Cortex of kidney (tissue), 1 donor: ENCODE measurements at places on chromosomes 11 and 22.

- DNase-seq: no peak
Observed at GRCh38 chr11:122404571-122404970, 251.0 kb upstream of the UBASH3B start.

DNA sequence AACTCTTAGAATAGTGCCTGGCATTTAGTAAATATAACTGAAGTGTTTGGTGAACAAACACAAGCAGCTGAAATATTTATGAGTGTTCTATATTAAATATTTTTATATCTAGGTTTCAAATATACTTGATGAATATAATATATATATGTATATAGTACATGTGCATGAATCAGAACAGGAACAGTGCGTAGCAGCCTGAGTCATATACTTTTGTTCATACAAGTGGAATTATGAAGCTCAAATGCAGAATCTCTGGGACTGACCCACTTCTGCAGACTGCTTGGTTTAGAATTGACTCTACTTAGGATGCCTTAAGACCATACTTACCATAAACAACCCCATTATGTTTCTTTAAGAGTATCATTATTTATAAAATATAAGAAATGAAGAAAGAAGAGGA lies 997.8 kb upstream of the RAG2 start:
- no peak for DNase-seq

- DNase-seq: no peak
Observed at GRCh38 chr11:285021-285893, 3.7 kb upstream of the PGGHG start.

- no peak for DNase-seq
Observed at GRCh38 chr11:3338569-3339339, 40.2 kb downstream of the ZNF195 start.

- DNase-seq: no peak
Observed at GRCh38 chr11:66082946-66083698, 13.1 kb downstream of the PACS1 start.

- DNase-seq: no peak
Observed at GRCh38 chr22:23431337-23432072, 148.6 kb downstream of the IGLL1 start.

GRCh38 chr11:125179895-125180294 lies 15.3 kb downstream of the PKNOX2 start:
- DNase-seq: no peak

DNA sequence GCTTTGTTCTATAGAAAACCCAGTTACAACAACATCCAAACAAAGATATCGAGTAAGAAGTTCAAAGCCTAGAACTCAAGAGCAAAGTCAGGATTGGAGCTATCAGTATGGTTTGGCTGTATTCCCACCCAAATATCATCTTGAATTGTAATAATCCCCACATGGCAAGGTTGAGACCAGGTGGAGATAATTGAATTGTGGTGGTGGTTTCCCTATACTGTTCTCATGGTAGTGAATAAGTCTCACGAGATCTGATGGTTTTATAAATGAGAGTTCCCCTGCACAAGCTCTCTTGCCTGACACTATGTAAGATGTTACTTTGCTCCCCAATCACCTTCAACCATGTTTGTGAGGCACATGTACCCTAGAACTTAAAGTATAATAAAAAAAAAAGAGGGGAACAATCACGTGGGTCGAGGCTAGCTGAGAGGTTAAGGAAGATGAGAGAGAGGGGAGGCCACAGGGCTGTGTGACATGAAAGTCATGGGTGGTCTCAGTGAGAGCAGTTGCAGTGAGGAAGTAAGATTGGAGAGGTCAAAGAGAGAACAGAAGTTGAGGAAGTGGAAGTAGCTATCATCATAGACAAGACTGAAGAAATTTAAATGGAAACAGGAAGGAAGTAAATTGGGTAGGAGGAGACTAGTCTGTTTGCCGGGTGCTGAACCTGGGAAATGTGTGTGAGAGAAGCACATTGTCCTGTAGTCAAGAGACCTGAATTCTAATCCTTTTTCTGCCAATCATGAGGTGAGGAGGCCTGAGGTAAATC lies 80.1 kb upstream of the CD44 start:
- no peak for DNase-seq

GRCh38 chr22:23079814-23080521 lies 9.6 kb downstream of the GNAZ start:
- DNase-seq: no peak

- DNase-seq: no peak
Observed at GRCh38 chr11:1161410-1162137, 3.8 kb downstream of the MUC5AC start.

DNA sequence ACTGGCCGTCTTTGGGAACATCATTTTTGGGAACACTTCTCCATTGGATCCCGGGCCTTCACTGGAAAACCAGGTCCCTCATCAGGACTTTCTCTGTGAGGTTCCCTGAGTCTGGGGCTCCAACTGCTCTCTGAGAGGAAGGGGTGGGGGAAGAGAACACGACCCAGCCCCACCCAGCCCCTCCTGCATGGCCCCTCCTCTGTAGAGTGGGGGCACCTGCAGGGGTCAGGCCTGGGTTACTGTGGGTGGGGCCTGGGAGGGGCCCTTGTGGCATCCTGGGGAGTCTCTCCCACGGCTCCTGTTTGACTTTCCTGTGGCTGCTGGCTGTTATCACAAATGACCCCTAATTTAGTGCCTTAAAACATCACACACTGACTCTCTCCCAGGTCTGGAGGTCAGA lies 36.3 kb downstream of the IGLL5 start:
- DNase-seq: no peak

- no peak for DNase-seq
Observed at GRCh38 chr11:109945626-109946321, 147.4 kb upstream of the ZC3H12C start.

DNA sequence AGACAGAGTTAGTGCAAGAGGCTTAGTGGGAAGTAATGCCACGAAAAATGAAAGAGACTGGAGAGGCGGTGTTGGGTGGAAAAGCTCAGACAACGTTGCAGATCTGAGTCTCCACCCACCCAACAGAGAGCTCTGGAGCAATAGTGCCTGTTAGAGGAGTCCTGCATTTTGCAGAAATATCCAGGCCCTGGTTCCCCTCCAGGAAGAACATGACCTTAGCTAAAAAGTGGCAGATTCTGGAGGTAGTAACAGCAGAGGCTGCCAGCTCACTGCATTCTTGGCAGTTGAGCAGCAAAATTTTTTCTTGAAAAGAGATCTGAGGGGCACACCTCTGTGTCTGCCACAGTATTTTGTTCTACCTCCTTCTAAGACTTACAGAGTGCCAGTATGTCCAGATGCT lies 27.7 kb upstream of the BIRC3 start:
- no peak for DNase-seq

DNA sequence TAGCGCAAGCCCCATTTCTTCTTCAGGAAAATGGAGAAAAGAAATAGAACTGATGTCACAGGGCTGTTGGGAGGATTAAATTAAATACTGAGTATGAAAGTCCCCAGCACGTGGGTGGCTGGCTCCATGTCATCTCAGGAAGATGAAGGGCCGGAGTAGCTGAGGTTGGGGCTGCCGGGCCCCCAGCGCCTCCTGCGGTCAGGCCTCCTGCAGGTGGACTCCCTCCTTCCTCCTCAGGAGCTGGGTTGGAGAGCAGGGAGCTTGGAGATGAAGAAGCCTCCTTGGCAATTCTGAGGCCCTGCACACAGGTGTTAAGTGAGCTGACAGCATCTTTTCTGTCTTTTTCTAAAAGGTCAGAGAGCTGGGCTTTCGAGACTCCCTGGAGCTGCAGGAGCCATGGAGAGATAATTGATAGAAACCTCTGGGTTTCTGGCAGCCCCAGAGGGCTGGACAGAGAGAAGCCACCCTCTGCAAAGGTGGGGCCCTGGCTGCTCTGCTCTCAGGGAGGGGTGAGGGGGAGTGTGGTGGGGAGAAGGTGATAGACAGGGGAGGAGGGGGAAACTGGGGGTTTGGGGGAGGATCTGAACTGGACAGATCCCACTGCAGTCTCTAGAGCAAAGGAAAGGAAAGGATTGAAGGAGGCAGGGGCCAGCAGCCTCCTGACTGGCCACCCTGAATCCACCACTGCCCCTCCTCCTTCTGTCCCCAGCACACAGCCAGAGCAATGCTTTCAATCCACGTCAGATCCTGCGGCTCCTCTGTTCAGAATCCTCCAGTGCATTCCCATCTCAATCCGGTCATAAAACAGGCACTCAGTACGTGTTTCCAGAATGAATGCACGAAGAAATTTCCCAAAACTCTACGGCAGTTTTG lies 210.8 kb downstream of the CEP164 start:
- no peak for DNase-seq

- DNase-seq: no peak
Observed at GRCh38 chr11:19701421-19701820, 11.2 kb upstream of the NAV2 start.

GRCh38 chr11:120974965-120975364 lies 48.9 kb upstream of the TBCEL start:
- no peak for DNase-seq

DNA sequence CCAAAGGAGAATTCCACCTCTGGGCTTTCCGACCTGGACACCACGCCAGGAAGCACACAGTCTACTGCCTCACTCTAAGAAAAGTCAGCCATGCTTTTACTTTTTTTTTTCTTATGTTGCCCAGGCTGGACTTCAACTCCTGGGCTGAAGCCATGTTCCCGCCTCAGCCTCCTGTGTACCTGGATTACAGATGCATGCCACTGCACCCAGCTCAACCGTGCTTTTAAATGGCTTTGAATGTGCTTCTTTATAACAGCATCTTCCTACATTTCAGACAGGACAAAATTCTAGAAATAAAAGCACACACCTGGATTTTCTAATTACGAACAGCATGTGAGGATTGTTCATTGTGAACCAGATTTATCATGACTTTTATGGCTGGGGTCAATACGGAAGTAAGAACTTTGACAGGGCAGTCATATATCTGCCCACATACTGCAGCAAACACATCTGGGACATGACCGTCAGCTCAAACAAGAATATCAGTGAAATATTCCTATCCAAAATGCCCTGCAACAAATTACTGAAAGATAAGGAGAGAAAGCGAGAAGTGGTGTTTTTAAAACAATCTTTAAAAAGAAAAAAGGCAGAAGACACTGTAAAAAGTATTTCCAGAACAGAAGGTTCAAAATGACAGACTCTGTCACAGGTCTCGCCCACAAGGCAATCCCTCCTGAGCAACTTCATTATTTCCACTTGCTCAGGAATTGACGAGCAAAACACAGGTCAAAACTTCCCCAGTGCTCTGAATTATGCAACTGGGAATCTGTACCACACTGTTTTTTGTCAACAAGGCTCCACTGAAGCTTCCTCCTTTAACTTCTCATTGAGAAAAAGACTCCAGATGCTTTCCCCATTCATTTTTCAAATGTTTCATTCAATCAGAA lies 42.1 kb downstream of the PACSIN2 start:
- no peak for DNase-seq

DNA sequence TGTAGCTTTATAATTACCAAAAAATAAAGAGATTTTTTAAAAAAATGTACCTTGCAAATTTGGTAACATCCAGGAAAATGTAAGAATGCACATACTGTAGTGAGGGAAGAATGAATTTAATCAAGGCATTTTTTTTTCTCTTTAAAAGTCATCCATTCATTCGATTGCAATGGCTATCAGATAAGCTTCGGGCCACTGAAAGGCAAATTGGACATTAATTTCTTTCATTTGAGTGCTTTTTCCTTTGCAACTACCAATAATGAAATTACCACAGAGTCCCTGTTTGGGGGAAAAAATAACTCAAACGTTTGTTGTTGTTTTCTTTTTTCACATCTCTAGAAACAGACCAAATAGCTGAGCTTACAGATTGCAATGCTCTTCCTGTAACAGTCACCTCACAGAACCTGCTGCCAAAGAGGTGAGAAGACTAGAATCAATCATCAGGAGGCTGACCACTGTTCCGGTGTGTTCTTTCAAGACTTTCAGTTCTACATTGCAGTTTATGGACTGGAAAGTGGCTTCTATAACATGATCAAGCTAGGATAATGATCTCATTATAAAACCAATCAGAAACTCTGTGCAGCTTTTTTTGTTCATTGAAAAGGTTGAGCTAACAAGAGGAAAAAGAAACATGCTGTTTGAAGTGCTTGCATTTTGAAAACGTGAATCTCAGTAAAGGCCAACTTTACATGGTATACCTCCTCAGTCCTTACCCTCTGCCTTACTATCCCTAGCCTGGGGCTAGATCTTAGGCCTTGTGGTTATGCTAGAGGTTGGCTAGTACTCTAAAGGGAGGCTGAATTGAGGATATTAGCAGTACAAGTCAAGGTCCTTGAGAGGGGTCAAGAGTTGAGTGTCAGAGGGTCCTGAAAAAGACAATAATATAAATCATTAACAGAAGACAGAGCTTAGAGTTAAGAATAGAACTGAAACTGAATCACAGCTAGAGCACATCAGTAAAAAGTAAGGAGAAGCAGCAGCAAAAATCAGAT lies 1276.1 kb downstream of the LRRC4C start:
- DNase-seq: no peak

- no peak for DNase-seq
Observed at GRCh38 chr11:88100151-88100550, 75.1 kb downstream of the RAB38 start.

GRCh38 chr11:100903284-100903683 lies 216.2 kb downstream of the ARHGAP42 start:
- no peak for DNase-seq

DNA sequence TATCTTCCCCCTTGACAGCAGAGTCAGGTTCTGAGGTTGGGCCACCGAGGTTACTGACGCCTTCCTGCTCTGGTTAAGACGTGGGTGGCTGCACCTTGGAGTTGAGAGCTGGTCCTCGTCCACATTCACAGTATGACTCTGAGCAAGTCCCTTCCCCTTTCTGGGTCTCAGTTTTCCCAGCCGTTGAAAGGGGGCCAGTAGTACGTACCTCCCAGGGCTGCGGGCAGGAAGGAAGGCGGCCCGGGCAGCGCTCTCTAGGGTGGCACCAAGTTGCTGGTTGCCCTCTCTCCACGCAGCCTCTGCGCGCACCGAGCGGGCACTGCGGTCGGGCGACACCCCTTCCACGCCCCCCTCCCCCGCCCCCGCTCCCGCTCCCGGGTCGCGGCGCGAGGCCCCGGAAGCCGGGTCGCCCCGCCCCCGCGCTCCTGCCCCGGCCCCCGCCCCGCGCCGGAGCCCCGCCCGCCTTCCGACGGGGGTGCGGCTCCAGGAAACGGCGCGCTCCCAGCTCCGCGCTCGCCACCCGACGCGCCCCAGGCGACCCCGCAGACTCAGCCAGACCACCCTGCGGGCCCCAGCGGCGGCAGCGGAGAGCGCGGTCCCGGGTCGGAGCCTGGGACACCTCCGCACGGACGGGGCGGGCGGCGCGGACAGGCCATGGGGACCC lies at the start of gene EHBP1L1:
EHBP1L1 (plus strand) TSS at position 486 of the 664 bp plus-strand sequence. CDS start 250 bp downstream, outside the sequence.
- no peak for DNase-seq

DNA sequence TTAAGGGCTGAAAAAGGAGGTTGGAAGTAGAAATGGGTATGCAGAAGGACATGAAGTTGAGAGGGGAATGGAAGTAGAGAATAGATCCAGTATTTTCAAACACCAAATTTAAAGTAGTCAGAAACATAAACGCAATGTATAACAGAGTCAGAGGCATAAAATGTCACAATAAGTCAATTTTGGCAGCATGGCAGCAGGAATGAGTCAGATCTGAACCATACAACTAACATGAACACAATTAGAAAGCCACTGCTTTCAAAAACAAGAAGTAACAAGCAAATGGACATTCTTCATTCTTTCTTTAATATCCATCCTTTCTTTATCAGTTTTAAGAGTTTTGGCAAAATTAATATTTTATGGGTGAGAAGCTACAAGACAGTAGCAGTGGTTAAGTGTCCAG lies 2.5 kb downstream of the CHORDC1 start:
- no peak for DNase-seq

- no peak for DNase-seq
Observed at GRCh38 chr11:134244593-134244992, 8.6 kb downstream of the THYN1 start.
